ENCODE measurements at places on chromosomes 6 and 20.

- no peak for DNase-seq
Observed at GRCh38 chr20:32972181-32973076, 31.8 kb downstream of the SUN5 start.

- no peak for DNase-seq
Observed at GRCh38 chr20:59673288-59673997, 69.1 kb downstream of the PHACTR3 start.

DNA sequence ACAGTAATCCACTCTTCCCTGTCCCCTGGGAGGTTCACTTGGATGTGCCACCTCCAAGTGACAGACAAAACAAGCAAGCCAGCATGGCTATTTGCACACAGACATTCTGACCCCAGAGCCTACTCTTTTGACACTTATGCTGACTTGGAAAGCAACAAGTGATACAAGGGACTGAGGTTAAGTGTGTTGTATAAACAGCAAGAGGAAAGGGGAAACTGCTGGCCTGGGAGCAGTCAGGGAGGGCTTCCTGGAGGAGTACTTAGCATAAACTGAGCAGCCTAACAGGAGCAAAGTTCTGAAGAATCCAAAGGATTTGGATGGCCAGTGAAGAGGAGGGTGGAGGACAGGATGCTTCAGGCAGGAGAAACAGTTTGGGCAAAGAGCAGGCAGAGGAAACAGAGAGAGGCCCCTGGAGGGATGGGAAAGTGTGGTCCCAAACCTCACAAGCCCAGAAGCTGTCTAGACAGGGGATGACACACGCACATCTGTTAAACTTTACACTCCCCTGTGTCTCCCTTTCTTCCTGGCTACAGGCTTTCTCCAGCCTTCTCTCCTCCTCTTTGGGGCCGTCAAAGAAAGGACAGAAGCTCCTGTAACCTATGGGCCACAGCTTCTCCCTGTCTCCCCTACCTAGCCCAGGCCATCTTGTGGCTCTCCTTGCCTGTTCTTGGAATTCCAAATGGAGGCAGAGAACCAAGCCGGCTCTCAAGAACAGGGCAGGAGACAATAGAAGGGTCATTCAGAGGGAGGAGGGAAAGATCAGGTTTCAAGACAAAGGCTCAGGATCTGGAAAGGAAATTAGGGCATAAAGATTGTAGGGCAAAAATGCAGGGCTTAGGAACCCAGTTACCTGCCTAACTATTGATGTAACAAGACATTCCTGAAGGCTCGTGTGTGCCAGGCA is 19.3 kb downstream of the SULF2 start:
- DNase-seq = no peak

- DNase-seq = no peak
Observed at GRCh38 chr6:161586887-161587286, 313.0 kb upstream of the AGPAT4 start.

GRCh38 chr20:3811467-3812258 is 8.7 kb upstream of the AP5S1 start:
- DNase-seq = peak; percentile 82

- no peak for DNase-seq
Observed at GRCh38 chr20:2059411-2059810, 42.2 kb upstream of the STK35 start.

DNA sequence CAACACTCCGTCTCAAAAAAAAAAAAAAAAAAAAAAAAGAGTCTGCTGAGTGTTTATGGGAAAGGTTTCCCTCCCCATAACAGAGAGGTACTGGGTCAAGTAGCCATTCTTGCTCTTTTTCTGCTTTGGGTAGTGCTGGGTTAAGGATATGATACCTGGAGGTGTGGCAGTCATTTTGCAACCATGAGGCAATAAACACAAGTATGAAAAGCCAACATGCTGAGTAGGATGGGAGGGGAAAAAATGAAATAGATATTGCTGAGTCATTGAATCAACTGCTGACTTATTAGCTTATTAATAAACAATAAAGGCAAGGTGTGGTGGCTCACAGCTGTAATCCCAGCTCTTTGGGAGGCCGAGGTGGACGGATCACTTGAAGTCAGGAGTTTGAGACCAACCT is 2.3 kb upstream of the TOMM34 start:
- DNase-seq = no peak

DNA sequence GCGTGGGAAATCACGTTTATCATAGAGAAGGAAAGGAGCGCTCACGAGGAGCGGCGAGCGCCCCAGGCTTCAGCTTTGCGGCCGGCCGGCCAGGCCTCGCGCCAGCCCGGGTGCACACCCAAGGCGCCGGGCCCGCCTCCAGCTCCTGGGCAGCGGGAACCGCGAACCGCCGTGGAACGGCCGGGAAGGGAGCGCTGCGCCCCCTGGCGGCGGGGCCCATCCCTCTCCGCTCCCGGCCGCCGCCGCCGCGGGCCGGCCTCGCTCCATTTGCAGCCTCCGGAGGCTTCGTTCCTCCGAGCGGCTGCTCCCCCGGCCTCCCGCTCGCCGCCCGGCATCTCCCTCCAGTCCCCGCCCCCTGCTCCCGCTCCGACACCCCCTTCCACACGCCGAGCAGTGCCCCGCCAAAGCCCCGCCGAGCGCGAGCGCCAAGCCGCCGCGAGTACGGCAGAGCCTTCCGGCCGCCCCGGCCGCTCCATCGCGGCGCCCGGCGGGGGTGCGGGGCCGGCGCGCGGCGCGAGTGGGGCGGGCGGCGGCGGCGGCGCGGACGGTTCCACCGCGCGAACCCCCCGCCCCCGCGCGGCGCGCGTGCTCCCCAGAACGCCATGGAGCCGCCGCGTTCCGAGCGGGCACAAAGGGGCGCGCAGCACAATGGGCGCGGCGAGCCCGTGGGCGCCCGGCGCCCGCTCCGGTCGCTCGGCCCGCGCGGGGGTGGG is 946 bp downstream of the BEND3 start:
- DNase-seq = no peak

DNA sequence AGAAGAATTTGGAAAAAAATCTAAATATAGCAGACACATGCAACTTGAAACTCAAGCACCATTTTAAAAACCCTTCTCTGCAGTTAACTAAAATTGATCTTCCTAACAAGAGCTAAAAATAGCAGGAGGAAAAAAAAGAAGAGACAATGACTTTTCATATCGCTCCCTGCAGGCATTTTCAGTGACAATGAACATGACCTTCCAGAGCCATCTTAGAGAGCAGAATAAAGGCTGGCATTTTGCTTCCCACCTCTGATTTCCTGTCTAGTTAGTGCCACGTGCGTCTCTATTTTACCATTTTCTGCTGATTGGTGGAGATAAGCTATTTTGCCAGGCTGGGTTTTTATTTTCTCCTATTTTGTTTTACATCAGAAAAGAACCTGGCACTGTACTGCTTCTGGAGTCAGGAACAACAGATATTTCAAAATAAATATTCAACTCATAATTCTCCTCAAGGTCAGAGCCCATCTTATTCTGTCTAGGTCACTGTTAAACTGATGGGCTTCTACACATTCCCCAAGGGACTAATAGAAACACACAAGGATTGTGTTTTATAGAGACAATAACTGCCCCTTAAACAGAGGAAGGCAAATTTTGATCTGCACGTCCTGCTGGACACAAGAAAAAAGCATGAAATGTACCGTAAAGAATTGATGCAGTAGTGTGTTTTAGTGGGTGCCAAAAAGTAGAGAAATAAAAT is 70.2 kb upstream of the ENPP5 start:
- no peak for DNase-seq

DNA sequence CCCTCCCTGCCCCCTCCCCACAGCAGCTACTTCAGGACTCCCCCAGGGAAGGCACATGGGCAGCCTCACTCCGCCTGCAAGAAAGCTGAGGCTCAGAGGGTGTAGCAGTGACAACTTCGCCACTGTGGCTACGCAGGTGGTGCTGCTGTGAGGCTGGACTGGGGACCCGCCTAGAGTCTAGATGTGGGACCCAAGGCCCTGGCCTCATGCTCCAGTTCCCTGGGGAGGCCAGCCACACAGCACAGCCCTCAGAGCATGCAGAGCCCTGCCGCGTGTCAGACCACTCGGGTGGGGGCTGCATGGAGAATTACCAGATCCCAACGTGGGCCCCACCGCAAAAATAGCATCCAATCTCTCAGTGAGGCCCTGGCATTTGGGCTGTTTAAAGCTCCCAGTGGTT is 30.8 kb upstream of the VSTM2L start:
- DNase-seq = no peak

DNA sequence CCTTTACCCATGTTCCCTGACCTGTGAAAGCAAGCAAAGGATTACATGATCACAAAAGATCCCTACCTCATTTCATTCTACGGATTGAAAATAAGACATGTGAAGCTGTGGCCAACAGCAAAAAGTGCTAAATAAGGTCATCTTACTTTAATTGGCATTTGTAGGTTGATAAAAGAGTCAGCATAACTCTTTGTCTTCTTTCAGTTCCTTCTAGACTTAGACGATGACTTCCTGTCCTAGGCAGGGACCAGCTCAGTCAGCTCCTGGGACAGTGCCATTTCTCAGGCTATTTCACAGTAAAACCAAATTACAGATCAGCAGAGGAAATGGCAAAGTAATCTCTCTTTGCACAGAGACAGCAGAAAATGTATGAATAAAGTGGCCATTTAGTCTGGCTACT is 480.7 kb downstream of the RFPL4B start:
- no peak for DNase-seq

GRCh38 chr6:13491538-13491937 is 4.1 kb upstream of the GFOD1 start:
- no peak for DNase-seq

- DNase-seq = no peak
Observed at GRCh38 chr6:7899101-7899888, 11.3 kb downstream of the TXNDC5 start.

DNA sequence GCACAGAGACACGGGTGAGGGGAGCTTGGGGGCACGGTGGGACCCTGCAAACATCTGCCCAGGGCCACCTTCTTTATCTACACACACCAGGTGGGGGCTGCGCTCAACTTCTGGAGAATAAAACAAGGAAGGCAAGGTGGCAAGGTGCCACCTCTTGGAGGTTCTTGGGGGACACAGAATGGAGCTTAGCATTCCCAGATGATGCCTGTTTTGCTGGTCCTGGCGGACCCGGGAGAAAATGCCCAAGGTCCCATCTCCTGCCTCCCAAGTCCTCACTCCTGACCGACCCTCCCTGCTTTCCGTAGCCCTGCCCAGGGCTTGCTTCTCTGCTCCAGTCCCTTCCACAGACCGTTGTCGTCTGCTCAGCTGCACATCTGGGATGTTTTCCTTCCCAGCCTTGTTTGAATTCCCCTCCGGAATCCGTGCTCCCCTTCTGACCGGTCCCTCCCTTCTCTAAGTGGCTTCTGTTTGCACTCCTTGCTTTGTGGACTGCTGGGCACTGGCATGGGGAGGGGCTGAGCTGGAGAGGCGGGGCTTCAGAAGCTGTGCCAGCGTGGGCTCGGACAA is 13.1 kb downstream of the ITPR3 start:
- DNase-seq = no peak

- DNase-seq = no peak
Observed at GRCh38 chr6:56549014-56549413, 93.7 kb downstream of the DST start.

- DNase-seq = no peak
Observed at GRCh38 chr6:111129013-111129412, 41.7 kb downstream of the SLC16A10 start.

Measured in NCI-H2081 treated with DMSO at 0.1 percent for 48 hours (cell line).